Right atrium auricular region (tissue), 2 donors: ENCODE measurements at places on chromosomes 4 and X.

GRCh38 chrX:148659481-148659880 is 159.1 kb downstream of the AFF2 start:
- DNase-seq = no peak

DNA sequence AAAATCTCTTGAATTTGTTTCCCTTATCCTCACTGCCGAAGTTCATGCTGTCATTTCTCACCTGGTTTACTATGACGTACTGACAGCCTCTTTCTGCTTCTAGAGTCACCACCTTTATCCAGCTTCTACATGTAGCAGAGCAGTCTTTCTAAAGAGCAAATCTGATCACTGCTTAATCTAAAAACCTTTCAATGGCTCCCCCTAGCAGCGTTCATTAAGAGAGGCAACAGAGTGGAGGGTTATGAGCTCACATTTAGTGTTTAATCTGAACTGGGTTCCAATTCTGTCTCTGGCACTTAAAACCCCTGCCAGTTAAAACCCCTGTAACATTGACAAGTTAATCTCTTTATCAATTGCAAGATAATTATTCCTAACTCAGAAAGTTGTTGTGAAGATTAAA is 4.4 kb downstream of the RBPJ start:
- no peak for DNase-seq

DNA sequence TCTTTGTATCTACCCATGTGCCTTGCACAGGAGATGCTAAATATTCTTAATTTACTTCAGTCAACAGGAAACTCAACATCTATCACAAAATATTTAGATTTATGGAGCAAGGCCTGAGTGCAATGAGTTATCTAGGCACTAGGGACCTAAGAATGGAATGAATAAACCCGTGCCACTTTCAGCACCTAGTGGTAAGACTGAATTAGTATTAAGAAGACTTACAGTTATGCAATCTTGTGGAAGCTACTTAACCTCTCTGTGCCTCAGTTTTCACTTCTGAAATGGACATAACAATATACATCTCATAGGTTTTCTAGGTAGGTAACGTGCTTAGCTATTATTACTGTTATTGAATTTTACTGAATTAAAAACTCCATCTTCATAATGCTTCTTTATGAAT is 144.6 kb upstream of the MAP3K15 start:
- no peak for DNase-seq

- no peak for DNase-seq
Observed at GRCh38 chrX:98897191-98897590, 1512.9 kb downstream of the PCDH19 start.

GRCh38 chrX:149908727-149909126 is 20.6 kb upstream of the HSFX4 start:
- no peak for DNase-seq

DNA sequence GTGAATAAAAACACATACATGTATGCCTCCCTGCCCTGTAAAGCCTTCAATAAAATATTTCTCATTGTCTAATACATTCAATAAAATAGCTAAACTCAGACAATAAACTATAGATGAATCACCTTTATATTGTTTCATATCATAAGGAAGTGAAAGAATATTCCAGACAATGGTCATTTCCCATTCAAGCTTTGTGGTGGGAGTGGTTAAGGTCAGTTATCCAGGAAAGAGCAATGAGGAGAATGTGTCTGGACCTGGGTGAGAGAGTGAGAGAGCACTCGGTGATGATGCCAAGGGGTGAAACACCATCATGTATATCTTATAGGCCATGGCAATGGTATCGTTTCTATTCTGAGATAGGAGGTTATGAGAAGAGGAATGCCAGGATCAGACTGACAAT is 197.8 kb downstream of the PDHA2 start:
- no peak for DNase-seq

DNA sequence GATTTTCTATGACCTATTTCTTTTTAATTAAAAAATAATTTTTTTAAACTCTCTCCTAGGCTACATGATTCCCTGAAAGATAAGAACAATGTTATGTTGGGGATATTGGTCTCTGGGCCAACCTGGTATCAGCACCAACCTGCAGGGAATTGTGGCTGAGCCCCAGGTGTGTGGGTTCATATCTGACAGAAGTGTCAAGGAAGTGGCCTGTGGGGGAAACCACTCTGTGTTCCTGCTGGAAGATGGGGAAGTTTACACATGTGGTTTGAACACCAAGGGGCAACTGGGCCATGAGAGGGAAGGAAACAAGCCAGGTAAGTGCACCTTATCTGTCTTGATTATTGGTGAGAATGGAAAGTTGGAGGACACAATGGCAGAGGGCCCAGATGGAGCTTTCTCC is 13.5 kb downstream of the HERC3 start:
- DNase-seq = no peak

DNA sequence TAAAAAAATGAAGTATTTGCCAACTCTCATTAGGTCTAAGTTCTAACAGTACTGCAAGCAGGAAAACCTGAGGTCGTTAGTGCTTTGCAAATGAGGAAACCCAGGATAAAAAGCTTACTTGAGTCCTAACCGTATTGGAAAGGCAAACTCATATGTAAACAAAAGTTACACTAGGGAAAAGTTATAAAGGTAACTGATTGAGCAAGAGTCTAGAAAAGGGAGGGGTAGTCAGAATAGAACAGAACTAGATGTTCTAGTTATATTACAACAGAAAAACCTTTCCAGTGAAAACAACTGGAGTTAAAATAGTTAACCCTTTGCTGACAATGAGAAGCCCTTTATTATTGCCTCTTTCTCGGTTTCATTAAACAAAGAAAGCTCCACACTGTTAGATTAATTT is 66.4 kb upstream of the MAOA start:
- DNase-seq = no peak

GRCh38 chr4:17328141-17328815 is 183.6 kb downstream of the QDPR start:
- DNase-seq = no peak

DNA sequence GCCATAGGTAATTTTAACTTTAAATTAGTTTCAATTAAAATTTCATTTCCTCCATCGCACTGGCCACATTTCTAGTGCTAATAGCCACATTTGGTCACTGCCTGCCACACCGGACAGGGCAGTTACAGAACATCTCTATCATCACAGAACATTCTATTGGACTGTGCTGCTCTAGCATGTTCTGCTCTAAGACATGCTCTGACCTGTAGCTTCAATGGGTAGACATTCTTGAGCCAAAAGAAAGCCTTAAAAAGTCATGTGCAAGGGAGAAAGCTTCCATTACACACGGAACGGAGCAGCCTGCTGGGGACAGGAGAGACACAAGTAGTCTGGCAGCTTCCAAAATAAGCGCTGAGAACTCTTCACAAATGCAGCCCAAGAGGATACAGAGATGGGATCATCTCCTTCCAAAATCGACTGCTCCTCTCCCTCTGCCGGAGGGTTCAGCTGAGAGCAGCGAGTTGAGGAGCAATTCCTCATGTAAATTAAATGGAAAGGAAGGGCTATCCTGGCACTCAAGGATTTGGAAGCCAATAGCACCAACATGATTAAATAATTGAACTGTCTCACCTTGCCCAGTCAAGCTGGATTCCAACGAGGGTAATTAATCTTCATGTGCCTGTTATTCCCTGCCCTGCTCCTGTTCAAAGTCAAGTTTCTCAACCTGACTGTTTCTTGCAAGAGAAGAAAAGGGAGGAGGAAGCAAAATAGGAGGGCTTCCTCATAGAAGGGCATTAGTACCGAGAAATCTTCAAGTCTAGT is 336.4 kb upstream of the NOCT start:
- no peak for DNase-seq

GRCh38 chr4:184433258-184433892 is 41.0 kb downstream of the IRF2 start:
- DNase-seq = no peak

GRCh38 chrX:109934935-109935334 is 68.0 kb upstream of the TMEM164 start:
- DNase-seq = no peak

DNA sequence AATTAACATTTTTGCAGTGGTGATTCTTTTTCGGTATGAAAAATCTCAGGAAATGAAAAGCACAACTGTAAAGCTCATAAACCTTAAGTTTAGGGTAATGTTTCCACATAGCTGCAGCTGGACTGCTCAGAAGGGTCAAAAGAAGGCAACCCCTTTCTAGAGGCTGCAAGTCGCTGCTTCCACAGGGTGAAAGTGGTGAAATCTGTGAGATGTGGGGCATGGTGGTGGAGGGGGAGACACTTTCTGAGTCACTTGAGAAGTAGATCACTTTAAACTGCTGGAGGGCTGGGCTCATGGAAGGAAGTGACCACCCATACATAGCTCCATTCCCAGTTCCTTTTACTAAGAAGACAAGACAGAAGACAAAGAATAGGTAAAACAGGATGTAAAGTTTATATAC is 8.7 kb downstream of the SFRP2 start:
- no peak for DNase-seq

- DNase-seq = no peak
Observed at GRCh38 chr4:114907568-114907967, 205.9 kb downstream of the NDST4 start.

DNA sequence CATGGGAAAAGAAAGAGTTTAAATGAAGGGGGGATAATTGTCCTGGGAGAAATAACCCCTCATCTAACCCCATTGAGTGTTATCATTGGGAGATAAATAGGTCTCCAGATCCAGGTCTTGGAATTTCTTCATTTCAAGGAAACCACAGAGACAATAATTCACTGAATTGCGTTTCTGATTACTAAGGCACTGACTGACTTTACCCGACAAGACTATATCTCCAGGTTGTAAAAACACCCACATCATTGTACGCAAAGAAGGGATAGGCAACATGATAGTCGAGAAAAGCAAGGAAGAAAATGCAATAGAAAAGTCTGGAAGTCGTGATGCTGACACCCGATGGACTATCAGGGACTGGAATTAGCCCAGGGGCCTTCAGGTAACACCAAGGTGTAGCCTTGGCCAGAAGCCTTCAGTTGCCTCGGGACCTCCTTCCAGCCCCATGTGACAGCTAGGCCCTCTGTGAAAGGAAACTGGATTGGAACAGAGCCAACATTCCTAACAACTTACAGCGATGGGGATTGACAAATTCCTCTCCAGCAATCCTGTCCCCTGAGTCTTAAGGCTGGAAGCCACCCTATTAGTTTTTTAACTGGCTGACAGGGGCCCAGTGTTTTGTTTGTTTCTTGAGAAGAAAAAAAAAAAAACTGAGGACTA is 46.5 kb upstream of the RAB9B start:
- no peak for DNase-seq

DNA sequence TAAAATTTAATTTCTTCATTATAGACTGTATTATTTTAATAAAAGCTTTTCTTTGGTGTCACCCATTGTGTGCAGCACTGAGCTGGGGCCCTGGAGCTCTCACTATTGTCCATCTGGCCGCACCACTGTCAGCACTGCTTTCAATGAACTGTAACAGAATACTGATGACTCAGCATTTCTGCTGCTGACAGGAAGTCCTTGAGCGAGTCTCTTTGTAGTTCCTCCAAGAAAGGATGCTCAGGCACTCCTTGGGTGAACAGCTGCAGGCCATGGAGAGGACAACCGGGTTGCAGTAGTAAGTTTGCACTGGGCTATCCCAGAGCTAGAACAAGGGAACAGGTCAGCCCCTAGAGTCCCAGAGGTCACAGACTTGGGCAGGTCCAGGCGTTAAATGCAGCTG is 81.6 kb downstream of the SORBS2 start:
- DNase-seq = no peak
